ENCODE measurements at places on chromosomes 5 and 9. TPM values are rescaled to one million over a fixed set of nuclear protein-coding genes. Genes with fewer than 3 reads are reported as not detected.

Gene CBY3
- not detected for total RNA-seq

Gene EDIL3
- 154 TPM for total RNA-seq

Gene EGFLAM
- total RNA-seq, result 14.4 TPM

DNA sequence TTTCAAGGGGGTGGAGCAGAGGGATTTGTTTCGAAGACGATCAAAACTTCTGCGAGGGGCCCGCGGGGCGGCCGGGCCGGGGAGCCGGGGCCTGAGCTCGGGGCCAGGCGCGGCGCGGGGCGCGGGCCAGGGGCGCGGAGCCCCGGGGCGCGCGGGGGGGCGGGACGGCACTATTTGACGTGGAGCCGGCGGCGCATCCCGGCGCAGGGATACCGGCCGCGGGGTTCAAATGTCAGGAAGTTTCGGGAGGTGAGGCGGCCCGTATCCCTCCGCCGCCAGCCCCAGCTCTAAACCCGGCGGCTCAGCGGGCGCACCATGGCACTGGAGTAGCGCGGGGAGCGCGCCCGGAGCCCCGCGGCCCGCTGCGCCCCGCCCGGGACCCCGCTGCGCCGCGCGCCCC, at the start of gene LMX1B:
LMX1B (plus strand) TSS at position 278 of the 400 bp plus-strand sequence. CDS start 522 bp downstream, outside the sequence.
- peak; percentile 83 for DNase-seq
